ENCODE measurements at places on chromosomes 16 and 17.

- DNase-seq: no peak
These were observed 9.6 kb upstream of the SPNS2 start for GRCh38 chr17:4488989-4489595.

DNA sequence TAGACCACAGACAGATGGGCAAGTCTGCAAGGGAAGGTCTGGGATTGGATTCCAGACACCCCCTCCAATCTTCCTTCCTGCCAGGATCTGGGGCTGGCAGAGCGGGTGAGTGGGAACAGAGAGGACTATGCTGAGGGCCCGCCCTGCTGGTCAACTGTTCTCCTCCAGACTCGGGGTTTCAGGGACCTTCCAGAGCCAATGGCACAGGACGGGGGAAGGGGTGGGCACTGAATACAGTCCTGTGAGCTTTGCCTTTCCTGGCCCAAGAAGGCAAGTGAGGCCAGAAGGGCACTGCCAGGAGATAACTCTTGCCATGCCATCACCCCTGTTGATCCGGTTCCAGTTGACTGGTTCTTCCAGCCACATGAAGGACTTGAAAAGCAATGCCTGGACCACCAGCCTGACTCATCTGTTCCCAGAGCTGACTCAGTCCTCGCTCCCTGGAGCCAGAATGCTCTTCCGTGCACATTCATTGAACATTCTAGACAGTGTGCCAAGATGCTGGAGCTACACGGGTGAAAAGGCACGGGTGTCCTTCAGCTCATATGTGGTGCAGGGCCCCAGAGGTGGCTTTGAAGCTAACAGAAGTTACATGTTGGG is 533 bp upstream of the MEFV start:
- no peak for DNase-seq

DNA sequence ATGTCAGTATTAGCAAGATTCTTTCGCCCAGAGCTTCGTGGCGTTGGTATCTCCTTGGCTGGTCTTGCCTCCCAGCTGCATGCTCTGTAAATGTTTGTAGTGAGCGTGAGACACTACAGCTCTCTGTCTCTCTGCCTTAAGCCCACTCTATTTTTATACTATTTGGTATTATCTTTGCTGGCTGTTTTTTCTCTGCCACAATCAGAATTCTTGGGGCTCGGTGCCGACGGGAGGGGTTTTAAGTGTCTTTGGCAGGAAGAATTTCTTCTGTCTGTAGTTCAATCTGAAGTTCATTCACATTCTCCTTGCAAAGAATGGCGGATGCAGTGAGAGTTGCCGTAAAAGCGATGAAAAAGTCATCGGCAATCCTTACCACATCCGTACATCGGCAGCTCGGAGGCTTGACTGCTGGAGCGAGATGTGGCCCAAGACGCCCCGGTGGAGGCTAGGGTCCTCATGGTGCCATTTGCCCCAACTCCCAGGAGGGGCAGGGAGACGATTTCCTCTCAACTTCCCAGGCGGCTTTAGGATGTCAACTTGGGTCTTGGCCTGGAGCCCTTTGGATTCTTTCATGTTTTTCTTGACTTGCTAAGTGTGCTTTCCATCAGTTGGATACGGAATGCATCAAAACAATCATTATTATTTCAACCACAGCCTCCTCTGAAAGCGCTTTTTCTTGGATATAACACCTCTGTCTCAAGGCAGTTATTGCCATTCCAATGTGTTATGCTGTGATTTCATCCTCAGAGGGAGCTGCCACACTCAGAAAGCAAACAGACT is 132.3 kb upstream of the SDK2 start:
- DNase-seq: no peak

GRCh38 chr16:87076950-87077749 is 240.0 kb downstream of the C16orf95 start:
- no peak for DNase-seq

DNA sequence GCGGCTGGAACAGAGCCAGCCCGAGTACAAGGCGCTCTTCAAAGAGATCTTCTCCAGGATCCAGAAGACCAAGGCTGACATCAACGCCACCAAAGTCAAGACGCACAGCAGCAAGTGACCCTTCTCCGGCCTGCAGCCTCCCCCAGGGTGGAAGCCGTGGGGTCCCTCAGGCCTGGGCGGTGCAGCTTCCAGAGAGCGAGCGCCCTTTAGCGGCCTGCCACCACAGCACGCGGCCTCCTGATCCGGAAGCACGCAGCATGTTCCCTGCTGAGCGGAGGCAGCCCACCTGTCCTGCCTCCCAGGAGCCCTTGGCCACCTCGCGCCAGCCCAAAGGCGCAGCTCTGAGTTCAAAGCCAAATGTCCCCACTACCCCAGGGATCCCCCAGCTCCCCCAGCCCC is 8.5 kb upstream of the MRPL58 start:
- DNase-seq: no peak

- no peak for DNase-seq
These were observed 289.2 kb upstream of the FOXF1 start for GRCh38 chr16:86221085-86221484.

GRCh38 chr16:31099860-31100638 is 5.5 kb upstream of the VKORC1 start:
- DNase-seq: no peak

GRCh38 chr17:28173801-28174200 is 131.3 kb downstream of the NLK start:
- no peak for DNase-seq

- no peak for DNase-seq
These were observed 16.2 kb downstream of the PSMD3 start for GRCh38 chr17:39996800-39997199.

DNA sequence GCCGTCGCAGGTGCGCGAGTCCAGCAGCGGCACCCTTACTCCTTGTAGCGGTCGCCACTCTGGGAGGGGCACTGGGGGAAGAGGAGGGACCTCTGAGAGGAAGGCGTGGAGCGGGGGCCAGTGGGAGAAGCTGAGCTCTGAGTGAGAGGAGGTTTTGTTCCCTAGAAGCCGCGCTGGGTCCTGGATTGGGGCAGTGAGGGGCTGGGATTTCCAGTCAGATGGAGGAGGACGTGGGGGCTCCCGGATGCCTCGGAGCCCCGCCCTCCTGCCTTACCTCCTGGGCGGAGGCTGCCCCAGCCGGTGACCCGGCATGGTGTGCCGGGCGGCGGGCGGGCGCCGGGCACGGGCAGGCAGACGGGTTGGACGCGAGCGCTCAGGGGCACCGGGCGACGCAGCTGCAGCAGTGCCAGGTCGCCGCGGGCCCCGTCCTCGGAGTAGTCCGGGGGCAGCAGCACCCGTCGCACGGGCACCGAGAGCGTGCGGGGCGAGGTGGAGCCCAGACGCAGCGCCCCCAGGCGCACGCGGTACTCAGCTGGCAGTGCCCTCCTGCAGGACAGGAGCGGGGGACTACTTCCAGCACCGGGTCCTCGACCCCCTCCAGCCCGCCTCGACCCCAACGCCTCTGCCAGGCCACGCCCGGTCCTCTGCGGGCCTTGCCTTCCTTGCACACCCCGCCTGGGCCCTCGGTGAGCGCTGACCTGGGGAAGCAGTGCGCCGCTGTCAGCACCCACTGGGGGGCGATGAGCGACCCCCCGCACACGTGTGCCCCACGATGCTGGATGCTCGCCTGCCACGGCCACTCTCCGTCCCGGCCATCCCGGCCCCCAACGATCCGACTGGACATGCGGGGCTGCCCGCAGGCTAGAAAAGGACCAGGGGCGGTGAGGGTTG is 2.0 kb downstream of the PRSS33 start:
- DNase-seq: no peak

- no peak for DNase-seq
These were observed 49.3 kb downstream of the TRAF4 start for GRCh38 chr17:28792877-28793661.

DNA sequence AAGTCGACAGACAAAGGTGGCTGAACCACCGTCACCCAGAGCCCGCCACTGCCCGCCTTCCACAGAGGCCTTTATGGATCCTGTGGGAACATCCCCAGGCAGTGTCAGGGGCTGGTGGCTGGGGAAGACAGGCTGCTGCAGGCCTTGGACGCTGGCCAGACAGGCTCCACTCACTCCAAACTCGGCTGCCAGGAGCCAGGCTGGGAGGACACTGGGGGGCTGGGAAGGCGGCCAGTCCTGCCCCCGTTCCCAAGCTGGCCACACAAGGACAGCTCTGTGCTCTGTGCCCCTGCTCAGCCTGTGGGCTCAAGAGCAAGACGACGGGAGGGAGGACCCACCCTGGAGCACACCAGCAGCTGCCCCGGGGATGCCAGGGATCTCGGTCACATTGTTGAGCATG is 7.6 kb upstream of the LCAT start:
- no peak for DNase-seq

- no peak for DNase-seq
These were observed 5.7 kb downstream of the DLG4 start for GRCh38 chr17:7213895-7214299.

DNA sequence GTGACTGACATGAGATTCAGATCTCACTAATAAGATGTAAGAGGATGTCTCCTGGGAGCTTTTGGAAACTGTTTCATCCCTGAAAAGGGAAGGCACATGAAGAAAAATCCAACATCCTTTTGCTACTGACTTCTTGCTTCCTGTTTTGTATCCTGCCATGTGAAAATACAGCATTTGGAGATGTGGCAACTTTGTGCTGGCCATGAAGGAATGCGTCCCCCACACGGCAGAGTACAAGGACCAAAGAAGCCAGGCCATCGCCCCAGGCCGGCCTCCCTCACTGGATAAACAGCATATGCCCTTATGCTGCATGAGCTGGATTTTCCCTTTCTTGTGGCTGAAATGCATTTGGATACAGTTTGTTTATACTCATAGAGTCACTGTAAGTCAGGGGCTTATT is 5.5 kb upstream of the HASPIN start:
- DNase-seq: no peak

DNA sequence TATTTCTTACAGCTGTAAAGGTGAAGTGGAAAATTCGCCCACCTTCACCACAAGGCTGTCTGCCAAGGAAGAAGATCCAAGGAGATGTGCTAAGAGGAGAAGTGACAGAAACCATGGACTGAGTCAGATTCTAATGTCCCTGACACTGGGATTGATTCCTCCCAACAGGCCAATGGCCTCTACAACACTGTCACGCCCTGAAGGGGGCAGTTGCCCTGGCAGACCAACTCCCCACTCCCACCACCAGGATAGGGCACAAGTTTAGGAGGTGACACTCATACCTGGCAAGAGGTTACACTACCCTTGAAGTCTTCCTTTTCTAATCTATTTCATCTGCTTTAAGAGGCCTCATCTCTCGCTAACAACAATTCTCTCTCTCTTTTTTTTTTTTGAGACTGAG is 16.1 kb downstream of the PIP4K2B start:
- no peak for DNase-seq

- DNase-seq: no peak
These were observed 27.9 kb upstream of the GINS2 start for GRCh38 chr16:85716680-85717038.

- DNase-seq: no peak
These were observed 18.1 kb upstream of the GAN start for GRCh38 chr16:81296631-81297030.

DNA sequence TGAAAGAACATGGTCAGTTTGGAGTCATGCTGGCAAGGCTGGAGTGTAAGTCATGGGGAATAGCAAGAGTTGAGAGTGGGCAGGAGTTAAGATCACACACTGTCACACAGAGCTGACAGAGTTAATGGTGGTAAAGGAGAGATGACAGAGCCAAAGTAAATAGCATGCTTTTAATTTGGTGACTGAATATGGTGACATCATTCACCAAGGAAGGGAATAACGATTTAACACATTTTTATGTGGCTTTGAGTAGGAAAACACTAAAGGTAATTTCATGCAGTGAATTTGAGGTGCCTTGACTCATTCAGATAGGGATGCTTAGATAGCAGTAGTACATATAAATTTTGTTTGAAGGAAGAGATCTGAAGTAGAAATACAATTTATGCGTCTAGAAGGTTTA is 42.1 kb downstream of the SYNRG start:
- no peak for DNase-seq

- DNase-seq: no peak
These were observed 111.2 kb downstream of the CCT6B start for GRCh38 chr17:34850023-34850422.

GRCh38 chr17:52201767-52202519 is 43.4 kb upstream of the CA10 start:
- DNase-seq: no peak

- no peak for DNase-seq
These were observed 452 bp upstream of the E2F4 start for GRCh38 chr16:67191411-67191994.

GRCh38 chr17:4721203-4722135 is 9.8 kb upstream of the MED11 start:
- DNase-seq: no peak

DNA sequence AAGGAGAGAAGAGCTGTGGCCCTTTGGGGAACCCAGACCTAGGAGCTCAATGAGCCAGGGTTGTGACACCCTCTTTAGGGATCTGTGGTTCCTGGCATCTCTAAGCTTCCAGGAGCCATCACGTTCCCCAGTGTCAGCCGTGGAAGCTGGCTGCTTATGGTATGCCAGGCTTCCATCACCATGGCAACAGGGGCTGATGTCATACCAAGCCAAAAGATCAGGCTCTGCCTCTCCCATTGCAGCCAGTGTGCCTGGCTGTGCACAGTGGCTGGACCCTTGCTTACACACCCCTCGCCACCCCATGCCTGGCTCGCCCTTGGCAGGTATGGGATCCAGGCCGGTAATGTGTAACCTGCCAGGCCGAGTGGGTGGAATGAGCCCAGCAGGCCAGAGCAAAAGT is 91.1 kb downstream of the SSH2 start:
- DNase-seq: no peak

GRCh38 chr17:37648555-37648954 is 5.3 kb upstream of the DDX52 start:
- DNase-seq: no peak

DNA sequence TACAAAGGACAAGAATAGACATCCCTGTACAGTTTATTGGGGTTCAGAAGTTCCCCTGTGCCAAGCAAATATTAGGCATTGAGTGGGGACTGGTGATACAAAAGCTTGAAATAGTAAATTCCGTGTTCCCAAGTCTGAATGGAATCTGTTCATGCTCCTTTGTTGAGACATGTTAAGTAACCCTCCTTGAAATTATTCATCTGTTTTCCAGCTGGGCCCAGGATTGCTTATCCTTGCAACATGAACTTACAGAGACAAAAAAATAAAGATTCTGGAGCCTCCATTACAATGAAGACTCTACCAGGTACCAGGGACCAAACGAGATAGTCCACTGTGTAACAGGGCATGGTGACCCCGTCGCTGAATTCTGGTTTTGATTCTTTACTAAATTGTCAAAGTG is 6.1 kb upstream of the CCL8 start:
- DNase-seq: no peak

DNA sequence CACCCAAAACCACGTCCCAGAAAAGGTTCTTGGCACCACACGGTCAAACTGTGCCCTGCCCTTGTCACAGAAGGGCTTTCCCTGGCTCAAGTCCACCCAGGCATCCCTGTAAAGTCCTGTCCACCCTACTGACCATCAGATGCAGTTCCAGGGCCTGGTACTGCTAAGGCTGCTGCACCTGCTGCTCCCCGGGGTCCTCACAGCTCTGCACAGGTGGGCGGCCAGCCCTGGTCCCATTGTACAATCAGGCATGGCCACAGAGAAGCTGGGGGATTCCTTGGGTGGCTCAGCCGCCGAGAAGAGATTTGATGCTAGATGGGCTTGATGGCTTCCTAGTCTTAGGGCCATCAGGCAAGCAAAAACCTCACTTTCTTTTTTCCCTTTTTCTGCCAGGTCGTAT is 15.3 kb downstream of the ABCA3 start:
- DNase-seq: no peak

GRCh38 chr16:703406-703805 is 2.2 kb downstream of the FBXL16 start:
- no peak for DNase-seq

- no peak for DNase-seq
These were observed 3.5 kb upstream of the MTHFSD start for GRCh38 chr16:86558355-86559193.

- DNase-seq: no peak
These were observed 80.3 kb downstream of the TRIM37 start for GRCh38 chr17:59026176-59026939.
